Fibroblast of skin of scalp (primary cell): ENCODE measurements at places on chromosomes 7 and 10.

GRCh38 chr10:53646525-53646924 lies 873.9 kb upstream of the MBL2 start:
- no peak for DNase-seq

DNA sequence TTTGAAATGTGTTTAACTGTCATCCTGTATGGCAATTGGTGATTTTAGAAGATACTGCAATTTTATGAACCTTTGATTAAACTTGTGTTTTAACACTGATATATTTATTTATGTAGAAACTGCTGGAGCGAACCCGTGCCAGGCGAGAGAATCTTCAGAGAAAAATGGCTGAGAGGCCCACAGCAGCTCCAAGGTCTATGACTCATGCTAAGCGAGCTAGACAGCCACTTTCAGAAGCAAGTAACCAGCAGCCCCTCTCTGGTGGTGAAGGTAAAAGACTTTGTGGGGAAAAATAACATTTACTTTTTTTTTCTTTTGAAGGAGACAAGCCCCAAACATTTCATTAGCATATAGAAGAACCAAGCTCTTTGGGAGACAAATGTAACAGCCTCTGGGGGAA lies 6.5 kb downstream of the ANLN start:
- peak; percentile 33 for DNase-seq

- no peak for DNase-seq
Measured at GRCh38 chr10:6958254-6958653, 378.2 kb upstream of the PRKCQ start.

GRCh38 chr10:73774637-73775036 lies 7.2 kb upstream of the CHCHD1 start:
- DNase-seq = peak; percentile 16

DNA sequence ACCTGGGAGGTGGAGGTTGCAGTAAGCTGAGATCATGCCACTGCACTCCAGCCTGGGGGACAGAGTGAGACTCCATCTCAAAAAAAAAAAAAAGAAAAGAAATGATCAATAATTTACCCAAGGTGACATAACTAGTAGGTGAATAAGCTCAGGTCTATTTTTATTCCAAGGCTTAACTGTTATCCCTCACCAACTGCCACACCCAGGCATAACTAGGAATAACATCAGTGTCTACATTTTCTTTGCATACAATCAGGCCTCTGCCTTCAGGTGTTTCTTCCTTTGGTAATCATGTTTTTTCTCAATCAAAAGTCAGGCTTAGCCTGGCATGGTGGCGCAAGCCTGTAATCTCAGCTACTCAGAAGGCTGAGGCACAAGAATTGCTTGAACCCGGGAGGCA lies 26.6 kb downstream of the CPEB3 start:
- no peak for DNase-seq

DNA sequence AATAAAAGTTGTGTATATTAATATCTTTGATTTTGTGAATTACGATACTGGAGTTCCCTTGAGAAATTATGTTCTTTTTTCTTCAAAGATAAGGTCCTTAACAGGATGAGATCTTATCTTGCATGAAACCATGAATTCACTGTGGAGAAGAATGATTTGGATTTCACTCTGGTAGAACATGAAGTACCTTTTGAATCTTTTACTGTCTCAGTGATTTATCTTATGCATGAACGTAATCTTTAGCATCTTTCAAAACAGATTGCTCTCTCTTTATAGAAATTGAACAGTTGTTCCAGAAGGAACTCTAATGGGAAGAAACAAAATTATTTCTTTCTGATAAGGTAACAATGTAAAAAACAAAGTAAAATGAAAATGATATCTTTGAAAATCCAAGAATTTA lies 11.0 kb upstream of the ZNF438 start:
- DNase-seq = no peak
